ENCODE measurements at places on chromosomes 6 and 20.

DNA sequence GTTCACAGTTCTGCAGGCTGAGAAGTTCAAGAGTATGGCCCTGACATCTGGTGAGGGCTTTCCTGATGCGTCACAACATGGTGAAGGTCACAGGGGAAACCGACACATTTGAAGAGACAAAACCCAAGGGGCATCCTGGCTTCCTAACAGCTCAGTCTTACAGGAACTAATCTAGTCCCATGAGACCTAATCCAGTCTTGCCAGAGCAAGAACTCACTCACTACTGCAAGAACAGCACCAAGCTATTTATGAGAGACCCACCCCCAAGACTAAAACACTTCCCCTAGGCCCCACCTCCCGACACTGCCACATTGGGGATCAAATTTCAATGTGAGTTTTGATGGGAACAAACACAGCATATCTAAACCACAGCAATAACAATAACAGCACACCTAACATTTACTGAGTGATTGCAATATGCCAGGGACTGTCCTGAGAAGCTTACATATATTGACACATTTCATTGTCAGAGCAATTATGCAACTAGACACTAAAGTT, 46.6 kb downstream of the TPBG start:
- no peak for DNase-seq

DNA sequence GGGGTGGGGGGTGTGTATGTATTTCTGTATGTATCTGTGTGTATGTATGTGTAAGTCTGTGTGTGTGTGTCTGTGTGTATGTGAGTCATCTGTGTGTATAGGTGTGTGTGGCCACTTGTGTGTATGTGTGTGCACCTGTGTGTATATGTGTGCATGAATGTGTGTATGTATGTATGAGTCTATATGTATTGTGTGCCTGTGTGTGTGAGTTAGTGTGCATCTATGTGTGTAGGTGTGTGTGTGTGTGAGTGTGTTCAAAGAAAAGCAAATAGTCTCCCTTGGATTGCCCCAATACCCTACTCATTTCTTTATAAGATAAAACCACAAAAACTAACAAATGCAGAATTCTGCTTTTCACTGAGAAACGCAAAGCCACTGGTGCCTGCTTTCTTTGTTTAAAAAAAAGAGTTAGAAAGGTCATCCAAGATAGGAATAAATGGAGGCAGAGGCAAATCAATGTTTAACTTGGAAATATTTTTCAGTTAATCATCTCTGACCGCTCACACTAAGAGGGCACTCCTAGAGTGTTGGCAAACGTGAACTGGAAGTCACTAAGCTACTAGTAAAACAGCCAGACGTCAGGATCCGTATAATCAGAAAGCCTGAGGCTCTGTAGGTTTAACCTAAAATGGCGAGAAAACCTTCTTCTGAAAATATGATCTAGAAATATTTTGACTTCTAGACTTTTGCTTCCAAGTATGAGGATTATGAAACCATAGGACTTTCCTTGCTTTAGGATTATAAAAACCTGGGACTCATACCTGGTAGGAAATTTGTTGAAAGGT, 37.4 kb upstream of the JAG1 start:
- no peak for DNase-seq

DNA sequence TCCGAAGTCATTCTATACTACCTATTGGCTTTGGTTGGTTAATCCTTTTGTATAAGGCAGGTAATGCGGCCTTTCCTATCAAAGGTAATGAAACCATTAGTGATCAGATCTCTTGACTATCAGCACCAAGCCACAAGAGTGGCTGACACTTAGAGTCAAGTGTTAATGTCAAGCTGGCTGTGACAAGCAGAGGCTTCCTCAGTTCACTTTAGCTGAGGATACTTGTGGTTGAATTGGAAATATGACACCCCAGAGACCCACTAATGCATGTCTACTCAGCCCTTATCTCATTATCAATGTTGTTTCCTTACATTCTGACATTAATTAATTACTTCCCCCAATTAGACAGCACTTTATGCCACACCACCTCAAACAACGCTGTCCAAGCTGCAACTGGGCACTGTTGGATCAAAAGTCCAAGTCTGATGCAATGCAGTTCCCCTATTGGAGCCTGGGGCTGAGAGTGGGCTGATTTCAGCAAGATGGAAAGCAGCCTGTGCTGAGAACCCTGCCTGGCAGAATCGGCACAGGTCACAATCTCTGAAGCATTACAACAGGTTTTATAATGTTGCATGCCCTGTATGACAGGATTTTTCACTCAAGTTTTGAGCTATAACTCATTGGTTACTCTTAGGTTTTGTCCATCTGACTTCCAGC, 273.5 kb downstream of the COL12A1 start:
- no peak for DNase-seq

DNA sequence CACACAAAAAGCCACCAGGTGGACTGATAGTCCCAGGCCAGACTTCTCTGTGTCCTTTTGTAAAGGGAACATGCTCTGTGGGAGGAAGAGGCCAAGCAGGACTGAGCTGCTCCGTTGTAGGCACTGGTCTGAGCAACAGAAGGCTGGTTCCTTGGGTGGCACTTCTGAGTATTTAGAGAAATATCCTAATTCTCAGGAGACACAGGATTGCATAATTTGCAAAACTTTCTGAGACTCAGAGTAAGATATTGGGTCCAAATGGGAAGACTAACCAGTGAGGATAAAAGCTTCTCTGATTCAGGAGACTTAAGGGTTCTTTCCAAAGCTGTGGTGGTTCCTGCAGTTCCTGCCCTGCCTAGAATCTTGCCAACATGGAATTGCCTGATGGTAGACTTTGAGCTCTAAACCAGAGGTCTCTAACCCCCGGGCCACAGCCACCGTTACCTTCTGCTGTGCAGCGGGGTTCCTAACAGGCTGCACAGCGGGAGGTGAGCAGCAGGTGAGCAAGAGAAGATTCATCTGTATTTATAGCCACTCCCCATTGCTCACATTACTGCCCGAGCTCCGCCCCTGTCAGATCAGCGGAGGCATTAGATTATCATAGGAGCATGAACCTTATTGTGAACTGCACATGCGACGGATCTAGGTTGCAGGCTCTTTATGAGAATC, 107.0 kb downstream of the OLIG3 start:
- no peak for DNase-seq

DNA sequence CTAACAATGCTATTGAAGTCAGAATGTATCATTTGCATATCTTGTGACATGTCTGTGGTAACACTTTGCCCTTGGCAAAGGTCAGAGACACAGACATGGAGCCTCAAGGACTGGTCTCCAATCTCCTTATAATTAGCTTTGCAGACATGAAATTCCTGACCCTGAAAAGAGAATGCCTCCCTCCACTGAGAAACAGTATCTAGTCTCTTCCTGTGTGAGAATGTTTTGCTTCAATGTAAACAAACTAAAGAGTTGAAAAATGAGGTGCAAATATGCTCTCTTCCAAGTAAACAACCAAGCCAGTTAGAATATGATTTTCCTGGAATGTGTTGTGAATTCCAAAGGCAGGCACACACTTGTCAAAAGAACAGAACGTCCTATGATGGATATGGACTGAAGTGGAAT, 407.1 kb upstream of the MARCKS start:
- no peak for DNase-seq

- DNase-seq, result no peak
Measured at GRCh38 chr6:166938704-166939103, 17.6 kb downstream of the RNASET2 start.

DNA sequence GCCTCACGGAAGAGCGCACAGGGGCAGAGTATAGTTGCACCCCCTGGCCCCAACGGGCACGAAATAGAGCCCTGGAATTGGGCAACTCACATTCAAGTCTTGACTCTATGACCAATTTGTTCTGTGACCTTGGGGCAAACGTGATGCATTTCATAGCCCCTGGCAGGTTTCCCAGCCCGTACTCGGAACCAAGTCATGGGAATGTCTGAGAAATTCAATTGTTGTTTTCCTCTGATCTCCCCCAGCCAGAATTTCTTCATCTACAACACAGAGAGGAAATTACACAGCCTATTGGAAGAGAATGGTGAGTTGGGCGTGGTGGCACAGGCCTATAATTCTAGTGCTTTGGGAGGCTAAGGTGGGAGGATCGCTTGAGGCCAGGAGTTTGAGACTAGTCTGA, 322.3 kb upstream of the SULF2 start:
- DNase-seq, result no peak

DNA sequence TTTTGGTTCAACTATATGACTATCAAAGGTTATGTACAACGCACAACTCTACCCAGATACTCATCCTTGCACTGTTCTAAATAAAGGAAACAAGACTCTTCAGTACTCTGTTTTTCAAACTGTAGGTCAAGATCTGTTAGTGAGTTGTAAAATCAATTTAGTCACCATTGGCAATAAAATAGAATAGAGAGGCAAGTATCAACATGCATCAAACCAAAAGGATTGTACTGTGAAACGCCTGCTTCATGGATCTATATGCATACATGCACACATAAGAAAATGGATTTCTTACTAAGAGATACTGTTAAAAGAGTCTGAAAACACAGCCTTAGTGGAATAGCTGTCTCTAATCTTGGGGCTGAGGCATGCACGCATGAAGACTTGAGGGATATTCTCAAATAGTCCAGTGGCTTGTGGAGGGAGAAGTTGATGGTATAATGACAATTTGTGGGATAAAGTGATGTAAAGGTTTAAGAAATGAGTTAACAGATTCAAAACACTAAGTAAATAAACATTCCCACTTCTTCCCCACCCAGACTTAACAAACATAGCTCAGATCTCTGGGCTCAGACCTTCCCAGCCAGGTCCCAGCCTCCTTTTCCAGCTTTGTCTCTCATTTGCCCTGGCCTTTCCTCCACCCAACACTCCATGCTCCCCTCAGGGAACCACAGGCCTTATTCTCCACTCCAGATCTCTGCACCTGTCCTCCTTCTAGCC, 10.7 kb upstream of the LZTS3 start:
- DNase-seq, result no peak

DNA sequence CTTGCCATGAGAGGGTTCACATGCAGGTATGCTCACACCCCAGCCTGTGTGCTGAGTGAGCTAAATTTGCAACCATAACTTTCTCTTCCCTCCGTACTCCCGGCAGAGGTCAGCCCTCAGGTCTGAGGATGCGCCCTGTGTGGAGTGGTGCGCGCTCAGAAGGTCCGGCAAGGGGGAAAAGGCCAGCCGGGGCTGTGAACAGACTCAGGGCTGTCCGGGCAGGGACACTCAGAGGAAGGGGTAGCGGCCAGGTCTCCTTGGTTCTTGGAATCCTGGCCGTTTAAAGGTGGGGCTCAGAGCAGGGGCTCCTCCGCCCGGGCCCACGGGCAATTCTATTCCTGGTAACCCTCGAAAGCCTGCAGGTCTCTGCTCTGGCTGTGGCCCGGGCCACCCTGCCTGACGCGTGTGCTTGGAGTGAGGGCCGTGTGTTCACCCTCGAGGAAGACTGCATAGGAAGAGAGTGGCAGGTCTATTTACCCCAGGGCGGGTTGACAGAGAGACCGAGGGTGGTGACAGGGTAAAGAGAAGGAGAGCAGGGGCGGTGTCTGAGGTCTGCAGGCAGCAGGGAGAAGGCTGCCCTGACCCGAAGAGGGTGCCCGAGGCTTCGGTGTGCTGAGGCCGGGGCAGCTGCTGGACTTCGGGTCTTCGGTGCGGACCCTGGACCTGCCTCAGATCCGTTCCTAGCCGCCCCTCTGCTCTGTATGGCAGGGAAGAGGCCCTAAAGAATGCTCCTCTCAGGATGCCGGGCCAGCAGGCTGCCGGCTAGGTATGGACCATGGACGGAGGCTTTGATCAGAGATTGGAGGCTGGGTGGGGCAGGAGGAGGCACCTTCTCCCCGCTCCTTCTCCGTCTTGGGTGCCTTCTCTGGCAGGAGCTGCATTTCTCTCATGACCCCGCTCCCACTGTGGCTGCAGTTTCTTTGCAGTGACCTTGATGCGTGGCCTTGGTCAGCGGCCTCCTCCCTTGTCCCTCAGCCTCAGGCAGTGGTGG, 131.1 kb upstream of the ARMC2 start:
- no peak for DNase-seq

DNA sequence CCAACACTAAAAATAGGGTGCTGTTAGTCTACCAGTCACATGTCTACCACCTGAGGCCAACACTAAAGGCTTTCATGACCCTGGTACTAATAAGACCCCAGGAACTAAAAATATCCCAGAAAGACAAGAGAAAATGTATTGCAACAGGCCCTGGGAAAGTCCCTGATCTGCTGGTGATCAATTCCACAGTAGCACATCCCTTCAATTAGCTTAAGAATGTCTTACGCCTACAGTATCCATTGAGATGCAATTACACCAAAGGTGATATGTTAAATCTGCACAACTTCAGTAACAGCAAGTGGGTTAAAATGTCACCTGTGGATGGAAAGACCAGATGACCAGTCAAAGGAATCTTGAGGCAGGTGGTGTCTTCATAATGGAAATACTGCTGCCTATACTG, 3.1 kb downstream of the SEMG1 start:
- no peak for DNase-seq

DNA sequence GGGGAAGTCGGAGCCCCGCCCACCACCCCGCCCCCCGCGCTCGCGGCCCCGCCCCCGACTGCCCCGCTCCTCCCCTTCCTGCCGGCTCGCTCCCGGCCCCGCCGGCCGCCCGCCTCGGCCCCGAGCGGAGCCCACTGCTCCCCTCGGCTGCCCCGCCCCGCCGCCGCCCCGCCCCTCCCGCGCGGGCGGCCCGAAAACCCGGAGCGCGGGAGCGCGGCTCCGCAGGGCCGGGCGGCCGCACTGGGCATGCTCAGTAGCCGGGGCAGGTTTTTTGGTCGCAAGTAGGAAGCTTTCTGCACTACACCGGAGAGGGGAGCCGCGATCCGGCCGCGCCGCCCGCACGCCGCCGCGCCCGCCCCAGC, at the start of gene CDYL:
Gene CDYL (plus strand): TSS at position 274 of the 362 bp plus-strand sequence. CDS start 380 bp downstream, outside the sequence.
- DNase-seq, result peak; percentile 93

DNA sequence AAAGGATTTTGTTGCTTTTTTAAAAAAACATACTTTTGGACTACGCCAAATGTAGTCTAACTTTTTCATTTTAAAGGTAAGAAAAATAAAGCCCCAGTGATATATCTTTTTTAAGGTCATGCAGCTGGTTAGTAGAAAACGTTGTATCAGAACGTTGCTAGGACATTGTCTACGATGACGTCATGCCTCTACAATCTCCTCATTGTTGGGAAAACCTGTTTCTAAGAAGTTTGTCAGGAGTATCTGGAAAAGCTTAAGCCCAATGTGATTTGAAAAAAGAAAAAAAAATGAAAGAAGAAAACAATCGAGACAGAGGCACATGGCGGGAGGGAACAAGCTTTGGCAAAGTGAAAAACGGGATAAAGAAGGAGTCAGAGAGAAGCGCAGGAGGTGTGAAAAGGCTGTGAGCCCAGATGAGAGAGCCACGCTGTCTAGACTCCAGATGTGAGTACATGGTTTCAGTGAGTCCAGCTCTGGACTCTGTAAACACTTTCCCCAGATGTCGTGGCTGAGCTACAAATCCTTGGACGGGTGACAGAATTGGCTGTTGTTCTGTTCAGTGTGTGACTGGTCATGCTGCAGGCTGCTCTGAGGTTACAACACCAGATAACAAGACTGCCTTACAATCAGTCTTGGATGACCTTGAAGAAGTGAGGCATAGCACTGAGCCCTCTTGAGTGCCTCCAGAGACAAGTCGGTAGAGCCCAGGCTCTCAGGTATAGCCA, 656.7 kb upstream of the ID4 start:
- DNase-seq, result no peak

DNA sequence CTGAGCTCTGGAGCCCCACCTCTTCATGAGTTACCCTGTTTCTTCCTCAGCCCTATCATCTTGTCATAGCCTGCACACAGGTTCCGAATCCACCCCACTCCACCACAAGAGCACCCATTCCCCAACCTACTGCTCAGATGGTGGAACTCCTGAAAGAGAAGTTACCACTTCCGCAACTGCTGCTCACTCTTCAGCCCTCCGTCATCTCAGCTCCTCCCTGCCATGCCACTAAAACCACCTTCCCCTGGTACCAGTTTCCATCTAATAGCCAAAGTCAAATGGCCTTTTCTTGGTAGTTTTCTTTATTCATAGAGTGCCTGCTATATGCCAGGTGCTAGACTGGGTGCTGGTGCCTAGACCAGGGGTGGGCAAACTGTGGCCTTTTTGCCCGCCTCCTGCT, 3.9 kb downstream of the RAB22A start:
- DNase-seq, result peak; percentile 32
